ENCODE measurements at places on chromosomes 3 and 15.
A peak's percentile ranks its signal among the peaks of the same experiment; 100 is the strongest.

GRCh38 chr15:88878720-88879184, 16.6 kb downstream of the HAPLN3 start:
- no peak for DNase-seq

DNA sequence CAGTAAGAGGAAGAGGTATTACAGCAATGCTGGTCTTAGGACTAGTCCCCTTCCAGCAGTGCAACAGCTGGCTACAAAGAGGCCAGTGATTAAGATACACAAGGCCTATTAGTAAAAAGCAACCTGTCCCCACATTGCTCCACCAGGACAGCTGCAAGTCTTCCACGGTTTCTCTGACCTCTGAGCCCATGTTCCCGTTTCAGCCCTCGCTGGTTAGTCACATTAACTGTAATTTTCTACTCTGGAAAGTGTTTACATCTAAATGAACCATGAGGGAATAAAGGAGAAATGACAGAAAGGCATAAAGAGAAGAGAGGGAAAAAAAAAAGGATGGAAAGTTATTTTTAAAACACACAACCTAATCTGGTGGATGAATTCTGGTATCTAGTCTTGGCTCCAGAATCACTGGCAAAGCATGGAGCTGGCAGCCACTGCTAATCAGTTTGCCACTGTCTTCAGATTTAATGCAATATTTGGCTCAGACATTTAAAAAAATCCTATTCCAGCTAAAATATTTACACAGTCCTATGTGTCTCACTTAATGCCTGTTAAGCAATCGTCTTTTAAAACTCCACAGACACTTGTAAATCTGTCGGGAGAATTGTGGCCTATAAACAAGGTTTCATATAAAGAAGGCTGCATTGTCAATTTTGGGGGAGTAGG, 154.9 kb downstream of the GREM1 start:
- no peak for DNase-seq

DNA sequence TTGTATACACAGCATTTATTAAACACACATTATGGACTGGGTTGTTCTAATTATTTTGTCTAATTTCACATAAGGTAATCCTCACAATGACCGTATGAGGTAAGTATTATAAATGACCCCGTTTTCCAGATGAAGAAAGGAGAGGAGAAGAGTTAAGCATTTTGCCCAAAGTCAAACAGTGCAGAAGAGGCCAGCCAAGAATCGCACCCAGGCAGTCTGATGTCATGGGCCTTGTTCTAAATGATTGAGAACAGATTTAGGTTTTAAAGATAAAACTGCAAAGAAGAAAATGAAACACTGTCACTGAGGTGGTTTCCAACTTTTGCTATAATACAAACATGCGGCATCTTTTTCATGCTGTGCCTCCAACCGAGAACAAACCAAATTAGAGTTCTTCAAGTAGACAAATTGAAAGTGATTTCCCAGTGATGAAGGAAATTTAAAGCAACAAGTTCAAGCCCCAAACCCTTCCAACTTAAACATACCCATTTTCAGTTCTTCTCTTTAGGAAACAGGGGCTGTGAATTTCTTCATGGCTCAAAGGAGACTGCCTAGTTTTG, 155.3 kb downstream of the THRB start:
- DNase-seq: no peak

GRCh38 chr3:34568766-34569165, 770.3 kb downstream of the PDCD6IP start:
- no peak for DNase-seq

DNA sequence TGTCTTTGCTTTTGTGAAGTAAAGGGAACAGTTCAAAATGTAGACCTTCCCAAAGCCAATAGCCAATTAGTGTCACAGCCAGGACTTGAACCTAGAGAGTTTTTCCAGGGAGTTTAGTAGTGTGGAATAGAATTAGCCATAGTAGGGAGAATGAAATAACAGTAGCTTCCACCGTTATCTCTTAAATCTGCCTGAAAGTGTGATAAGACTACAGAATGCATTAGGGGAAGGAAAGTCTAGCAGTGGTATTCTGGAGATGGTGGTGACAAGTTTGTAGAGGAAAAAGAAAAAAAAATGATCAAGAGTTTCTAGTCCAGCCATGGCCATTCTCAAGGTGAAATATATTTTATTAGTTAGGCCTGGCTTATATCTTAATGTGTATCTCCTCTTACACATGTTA, 13.8 kb downstream of the ATP11B start:
- DNase-seq: no peak

- DNase-seq: no peak
Observed at GRCh38 chr15:48533982-48534381, 111.5 kb downstream of the FBN1 start.

DNA sequence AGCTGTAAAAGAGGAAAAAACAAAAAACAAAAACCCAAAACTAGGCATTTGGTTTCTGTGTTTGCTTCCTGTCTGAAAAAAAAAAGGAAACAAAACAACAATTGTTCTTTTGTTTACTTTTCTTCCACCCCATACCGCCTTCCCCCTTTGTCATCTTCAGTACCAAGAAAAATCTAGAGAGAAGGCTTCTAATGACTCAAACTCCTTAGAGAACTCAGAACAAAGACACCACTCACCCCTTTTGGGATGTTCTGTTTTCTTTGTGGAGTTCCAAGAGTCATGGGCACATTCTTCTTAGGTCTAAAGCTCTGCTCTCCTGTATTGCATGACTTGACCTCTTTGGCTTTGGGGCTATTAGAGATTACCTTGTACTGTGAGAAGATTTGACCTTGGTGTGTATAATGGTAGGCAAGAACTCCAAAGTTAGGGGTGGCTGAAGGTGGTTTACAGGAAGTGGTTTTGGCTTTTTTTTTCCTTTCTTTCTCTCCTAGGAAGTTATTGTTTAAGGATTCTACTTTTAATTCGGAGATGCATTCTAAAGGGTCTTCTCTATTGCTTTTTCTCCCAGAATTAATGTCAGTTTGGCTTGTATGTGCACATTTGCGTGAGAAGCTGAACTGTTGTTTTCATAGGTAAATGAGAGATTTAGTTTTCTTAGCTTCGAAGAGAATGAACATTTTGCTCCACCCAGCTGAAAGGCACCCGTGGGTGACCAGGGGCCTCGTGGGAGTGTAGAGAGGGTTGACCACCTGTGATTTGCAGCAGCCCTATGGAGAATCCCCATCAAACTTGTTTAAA, 39.5 kb upstream of the ZBTB20 start:
- no peak for DNase-seq

GRCh38 chr15:72511536-72511935, 37.4 kb downstream of the ARIH1 start:
- no peak for DNase-seq

DNA sequence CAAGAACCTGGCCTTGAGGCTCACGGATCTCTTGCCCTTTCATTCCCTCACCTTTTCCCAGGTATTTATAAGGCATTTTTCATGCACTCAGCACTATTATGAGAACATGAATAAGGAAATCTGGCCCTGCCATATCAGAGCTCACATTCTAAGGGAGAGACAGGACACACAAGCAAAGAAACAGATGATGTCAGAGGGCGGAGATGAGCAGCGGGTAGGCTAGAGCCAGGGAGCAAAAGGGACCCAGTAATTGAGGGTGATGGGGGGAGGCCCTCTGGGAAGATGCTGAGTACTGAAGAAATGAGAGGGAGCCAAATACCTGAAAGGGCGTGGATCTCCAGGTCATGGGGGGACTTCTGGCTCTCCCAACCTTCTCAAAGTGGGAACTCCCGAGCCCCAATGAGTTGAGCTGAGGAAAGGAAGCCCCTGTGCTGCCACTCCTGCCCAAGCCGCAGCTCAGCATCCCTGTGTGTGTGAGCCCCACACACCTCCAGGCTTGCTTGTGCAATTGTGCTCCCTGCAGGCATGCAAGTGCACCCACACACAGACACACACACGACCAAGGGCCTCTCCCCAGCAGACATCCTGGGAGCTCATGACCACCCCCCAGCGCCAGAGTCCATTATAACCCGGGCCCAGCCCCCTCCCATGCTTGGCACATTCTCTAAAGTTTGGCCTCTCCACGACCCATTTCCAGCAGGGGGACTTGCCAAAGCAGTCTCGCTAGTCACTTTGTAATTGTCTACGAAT, 81.4 kb upstream of the PXYLP1 start:
- DNase-seq: no peak

DNA sequence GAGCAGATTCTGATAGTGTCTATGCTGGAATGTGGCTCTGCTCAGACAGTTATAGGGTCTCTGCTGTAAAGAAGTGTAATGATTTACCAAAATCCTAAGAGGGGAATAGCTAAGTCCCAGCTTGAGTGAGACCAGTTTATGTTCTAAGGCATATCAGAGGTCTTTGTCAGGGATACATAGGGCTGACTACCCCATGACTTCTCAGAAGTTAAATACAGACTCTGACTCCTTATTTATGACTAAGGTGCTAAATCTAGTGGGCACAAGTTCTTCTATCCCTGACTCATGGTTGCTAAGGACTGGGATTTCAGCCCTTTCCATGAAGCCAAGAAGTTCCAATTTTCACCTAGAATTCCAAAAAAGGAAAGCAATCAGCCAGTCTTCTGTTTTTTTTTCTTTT, 192.6 kb upstream of the POU1F1 start:
- DNase-seq: no peak

DNA sequence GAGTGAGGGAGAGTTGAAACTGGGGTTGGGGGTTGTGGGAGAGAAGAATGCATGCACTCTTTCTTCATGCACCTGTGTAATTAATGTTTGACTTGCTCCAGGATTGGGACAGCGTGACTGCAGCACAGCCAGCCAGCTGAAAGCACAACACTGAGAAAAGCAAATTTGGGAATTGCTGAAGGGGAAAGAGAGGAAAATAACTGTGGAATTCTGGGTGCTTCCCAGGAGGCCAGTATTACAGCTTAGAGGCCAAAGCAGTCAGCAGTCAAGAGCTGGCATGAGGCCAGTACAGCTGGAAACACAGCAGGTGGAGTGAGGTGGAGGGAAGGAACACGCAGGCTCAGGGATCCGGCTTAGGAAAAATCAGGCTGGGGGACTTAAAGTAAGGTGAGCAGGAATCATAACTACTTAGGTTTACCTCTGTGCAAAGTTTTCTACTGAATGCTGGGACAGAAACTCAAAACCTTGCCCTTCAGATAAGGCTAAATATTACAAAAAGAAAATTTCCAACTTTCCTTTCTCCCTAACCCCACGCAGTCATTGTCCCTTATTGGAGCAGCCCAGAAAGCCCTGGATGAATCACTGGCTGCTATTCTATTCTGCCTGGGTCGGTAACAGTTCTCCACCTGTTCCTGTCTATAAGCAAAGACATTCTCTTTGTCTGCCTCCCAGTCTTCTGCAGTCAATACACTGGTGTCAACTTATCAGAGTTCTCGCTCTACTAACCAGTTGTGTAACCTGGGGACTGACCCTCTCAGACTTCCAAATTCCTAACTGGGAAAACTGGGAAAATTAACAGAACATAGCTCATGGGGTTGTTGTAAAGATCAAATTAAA, 167.2 kb downstream of the MAGI1 start:
- DNase-seq: no peak

DNA sequence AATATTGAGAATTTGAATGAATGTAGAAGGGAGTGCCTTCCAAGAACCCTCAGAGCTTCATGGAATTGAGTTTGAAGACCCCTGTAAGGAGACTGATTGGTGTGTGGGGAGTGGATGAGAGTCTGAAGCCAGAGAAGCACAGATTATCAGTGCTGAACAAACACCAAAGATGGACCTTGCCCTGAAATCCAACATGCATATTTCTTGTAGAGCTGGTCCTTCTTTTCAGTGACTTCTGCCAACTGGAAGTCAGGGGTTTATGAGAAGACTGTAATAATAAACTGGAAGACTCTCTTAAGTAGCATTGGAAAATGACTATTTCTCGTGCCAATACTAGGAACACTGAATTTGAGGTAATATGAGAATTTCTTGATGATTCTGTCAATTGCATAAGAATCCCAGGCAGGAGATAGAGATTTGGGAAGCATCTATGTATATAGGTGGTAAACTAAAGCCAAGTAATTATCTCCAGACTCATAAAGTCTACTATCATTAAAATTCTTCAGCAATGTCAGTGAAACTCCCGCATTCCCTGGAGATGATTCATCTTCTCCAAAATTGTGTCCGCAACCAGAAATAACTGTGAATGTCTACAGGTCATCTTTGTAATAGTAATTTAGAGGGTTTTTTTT, 213.8 kb downstream of the IL5RA start:
- no peak for DNase-seq

DNA sequence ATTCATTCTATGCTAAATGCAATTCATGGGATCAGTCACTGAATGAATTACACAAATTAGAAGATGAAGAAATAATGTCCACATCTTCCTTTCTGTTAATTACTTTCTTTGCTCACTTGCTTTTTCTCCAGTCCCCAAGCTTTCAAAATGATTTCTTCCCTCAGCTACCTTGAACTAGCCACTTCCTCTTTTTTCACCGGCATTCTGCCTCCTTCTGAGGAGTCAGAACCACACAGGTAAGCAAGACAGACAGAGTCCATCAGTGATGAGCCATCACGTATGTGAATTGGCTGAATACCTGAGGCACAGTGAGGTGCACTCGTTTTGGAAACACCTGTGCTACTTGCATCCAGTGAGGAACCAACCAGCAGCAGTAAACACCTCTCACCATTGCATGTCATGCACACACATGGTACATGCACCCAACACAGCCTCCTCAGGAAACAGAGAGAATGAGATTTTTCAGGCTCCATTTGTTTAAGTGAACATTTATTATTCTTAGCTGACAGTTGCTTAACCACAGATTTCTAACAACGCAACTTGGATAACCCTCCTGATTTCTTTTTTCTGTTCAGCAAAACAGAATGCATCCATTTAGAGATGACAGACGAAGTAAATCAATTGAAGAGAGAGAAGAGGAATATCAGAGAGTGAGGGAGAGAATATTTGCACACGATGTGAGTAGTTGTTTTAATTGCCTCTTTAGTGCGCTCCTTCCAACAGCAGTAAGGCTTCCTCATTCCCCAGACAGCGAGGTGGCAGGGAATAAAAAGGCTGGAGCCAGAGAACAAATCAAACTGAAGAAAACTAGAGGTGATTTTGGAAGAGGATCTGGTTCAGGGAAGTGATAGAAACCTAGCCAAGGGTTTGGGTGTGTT, 69.3 kb downstream of the ARPP21 start:
- DNase-seq: no peak

DNA sequence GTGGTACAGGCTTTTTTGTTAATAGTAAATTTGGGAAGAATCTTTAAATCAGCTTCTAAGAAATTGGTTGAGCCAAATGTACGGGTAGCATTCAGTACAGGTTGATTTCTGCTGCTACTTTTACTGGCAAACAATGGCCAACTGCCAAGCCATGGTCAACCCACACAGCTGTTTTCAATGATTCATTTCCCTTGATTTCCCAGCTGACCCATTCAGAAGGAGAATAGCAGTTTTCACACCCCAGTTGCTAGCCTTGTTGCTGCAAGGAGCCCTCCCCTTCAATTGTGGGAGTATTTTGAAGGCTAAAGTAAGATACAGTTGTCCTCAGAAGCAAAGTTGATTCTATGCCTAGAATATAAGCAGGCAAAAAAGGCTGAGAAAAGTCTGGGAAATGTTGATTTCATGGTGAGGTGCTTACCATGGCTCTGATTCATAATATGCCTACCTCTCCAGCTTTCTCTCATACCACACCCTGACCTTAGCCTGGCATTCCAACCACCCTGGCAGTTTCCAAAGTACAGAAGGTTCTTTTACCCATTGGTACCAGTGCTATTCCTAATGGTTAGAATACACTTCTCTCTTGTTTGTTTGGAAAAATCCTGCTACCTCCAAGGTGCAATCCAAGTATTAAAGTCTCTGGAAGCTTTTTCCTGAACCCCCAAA, 320.3 kb upstream of the TGFBR2 start:
- DNase-seq: peak; percentile 65

Measured in AG04449 (cell line).